Stimulated activated CD4-positive, alpha-beta T cell treated with anti-CD3 and anti-CD28 coated beads, TNF-alpha, amount 100 ng/mL, for 4 hours (primary cell): ENCODE measurements at places on chromosomes 5 and 9.

GRCh38 chr5:129103397-129103796 is 8.8 kb downstream of the ISOC1 start:
- no peak for DNase-seq

DNA sequence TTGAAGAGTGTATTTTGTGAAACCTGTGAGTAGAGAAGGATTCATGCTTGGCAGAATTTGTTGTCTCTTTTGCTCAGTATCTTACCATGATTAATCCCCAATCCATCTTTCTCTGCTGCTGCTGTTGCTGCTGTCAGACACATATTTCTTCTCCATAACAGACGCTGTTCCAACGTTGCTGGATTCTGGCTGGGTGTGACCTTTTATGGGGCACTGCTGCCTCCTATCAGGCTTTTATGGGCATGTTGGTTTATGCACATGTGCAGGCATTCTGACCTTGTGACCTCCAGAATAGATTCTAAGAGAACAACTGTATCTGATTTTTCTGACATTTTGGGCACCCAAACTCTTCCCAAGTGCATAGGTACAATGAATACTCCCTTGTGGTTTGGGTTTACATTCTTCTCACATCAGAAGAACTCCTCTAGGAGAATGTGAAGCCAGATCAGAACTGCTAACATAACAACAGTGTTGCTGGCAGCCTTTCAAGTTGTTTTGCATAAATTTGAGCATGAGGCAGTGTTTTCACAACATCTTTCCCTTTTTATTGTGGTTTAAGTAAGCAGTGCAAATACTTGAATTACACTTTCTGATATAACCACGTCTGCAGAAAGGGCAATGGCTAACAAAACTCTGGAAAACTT is 9.2 kb upstream of the ISL1 start:
- no peak for DNase-seq

- DNase-seq: no peak
These were observed 16.3 kb downstream of the SH2D3C start for GRCh38 chr9:127762111-127762676.

- DNase-seq: no peak
These were observed 4.6 kb downstream of the HTR1A start for GRCh38 chr5:63957617-63958016.

DNA sequence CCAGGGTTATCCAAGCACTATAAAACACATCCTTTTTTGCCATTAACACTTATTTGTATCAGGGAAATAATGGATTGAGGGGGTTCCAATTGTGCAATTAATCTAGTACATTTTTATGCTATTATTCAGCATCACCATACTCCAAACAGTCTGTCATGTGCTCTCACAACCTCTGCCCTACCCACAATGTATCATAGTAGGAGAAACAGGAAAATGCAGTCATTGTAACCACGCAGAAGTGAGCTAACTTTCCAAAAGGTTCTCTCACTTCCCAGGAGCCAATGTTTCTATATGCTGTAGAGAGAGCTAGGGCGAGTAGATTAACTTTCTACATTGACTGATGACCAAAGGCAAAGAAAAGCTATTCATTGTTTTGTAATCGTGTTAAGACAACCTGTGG is 29.8 kb downstream of the DAB2 start:
- DNase-seq: no peak

- no peak for DNase-seq
These were observed 153.9 kb downstream of the SMC2 start for GRCh38 chr9:104247899-104248460.

DNA sequence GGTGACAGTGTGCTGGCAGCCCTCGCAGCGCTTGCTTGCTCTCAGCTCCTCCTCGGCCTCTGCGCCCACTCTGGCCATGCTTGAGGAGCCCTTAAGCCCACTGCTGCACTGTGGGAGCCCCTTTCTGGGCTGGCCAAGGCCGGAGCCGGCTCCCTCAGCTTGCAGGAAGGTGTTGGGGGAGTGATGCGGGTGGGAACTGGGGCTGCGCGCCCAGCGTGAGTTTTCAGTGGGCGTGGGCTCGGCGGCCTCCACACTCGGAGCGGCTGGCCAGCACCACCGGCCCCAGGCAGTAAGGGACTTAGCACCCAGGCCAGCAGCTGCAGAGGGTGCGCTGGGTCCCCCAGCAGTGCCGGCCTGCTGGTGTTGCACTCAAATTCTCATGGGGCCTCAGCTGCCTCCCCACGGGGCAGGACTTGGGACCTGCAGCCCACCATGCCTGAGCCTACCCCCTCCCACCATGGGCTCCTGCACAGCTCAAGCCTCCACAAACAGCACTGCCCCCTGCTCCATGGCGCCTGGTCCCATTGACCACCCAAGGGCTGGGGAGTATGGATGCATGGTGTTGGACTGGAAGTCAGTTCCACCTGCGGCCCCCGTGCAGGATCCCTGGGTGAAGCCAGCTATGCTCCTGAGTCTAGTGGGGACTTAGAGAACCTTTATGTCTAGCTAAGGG is 223.1 kb upstream of the PTPRD start:
- DNase-seq: no peak

GRCh38 chr5:111422245-111422644 is 90.1 kb downstream of the STARD4 start:
- no peak for DNase-seq

- DNase-seq: no peak
These were observed 133.1 kb downstream of the PIK3R1 start for GRCh38 chr5:68348447-68349222.

DNA sequence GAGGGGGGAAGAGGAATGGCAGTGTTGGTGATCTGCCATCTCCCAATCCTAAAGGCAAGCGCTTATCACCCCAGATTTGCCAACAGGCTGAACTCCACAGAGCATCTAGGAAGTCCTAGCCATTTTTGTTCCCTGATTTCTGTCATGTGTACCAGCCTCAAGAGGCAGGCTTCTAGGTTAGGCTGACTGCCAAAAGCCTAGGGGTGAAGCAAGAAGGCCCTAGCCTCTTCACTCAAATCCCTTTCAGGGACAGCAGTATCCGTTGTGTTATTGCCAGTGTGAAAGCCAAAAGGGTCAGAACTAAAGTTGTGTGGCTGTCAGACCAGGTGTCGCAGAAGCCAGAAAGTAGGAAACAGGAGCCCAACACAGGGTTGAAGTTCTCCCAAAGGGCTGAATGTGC is 14.7 kb downstream of the IGIP start:
- DNase-seq: no peak

DNA sequence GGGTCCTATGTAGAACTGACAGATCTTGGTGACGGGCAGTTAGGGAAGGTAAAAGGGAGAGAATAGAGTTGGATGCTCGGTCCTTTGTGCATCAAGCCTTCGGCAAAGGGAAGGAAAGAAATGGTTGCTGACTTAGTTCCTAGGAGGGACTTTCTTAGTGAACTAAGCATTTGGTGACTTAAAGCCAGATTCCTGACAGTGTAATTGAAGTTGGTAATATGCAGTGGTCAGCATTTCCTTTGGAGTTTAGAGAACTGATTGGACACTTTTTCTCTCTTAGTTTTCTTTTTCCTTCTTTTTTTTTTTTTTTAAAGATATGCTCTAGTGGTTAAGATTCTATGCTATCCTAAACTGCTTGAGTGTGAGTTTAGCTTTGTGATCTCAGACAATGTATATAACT is 2.3 kb downstream of the CLTA start:
- DNase-seq: no peak

DNA sequence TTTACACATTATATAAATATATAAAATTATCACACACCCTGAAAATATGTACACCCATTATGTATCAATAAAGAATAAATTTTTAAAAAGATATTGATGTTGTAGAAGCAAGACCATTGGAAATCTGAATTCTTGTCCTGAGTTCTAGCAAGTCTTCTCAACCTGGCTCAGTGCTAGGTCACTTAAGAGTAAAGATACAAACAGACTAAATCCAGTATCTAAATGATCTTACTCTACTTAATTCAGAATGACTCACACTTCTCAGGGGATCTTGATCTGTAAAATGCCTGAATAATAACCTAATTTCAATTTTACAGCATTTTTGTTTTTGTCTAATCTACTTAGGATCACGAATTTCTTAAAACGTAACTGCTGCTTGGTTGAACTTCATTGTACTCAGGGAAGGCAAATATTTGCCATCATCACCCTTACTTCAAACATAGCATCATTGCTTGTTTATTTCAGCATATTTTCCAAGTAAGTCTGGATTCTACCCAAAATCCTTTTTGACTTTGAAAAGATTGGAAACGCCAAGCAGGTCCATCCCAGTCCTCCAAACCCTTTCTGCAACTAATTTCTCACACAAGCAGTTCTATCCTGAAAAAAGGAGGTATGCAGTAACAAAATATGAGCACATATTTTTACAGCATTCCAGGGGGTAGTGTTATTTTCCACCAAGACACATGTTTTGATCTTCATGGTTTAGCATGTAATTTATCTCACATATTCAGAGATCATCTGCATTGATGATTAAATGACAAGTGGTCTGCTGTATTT is 582.6 kb downstream of the PSAT1 start:
- no peak for DNase-seq

DNA sequence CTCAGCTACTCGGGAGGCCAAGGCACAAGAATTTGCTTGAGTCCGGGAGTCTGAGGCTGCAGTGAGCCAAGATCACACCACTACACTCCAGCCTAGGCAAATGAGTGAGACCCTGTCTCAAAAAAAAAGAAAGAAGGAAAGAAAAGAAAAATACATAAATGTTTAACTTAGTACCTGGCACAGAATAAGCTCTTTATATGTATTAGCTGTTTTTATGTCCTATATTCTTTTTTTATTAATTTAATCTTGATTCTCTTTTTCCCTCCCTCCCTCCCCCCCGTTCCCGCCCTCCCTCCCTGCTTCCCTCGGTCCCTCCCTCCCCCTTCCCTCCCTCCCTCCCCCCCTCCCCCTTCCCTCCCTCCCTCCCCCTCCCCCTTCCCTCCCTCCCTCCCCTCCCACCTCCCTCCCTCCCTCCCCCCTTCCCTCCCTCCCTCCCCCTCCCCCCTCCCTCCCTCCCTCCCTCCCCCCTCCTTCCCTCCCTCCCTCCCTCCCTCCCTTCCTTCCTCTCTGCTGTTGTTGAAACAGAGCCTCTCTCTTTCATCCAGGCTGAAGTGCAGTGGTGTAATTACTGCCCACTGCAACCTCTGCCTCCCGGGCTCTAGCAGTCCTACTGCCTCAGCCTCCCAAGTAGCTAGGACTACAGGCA is 135.8 kb upstream of the GRHPR start:
- no peak for DNase-seq

GRCh38 chr5:9339206-9339818 is 206.6 kb downstream of the SEMA5A start:
- no peak for DNase-seq

DNA sequence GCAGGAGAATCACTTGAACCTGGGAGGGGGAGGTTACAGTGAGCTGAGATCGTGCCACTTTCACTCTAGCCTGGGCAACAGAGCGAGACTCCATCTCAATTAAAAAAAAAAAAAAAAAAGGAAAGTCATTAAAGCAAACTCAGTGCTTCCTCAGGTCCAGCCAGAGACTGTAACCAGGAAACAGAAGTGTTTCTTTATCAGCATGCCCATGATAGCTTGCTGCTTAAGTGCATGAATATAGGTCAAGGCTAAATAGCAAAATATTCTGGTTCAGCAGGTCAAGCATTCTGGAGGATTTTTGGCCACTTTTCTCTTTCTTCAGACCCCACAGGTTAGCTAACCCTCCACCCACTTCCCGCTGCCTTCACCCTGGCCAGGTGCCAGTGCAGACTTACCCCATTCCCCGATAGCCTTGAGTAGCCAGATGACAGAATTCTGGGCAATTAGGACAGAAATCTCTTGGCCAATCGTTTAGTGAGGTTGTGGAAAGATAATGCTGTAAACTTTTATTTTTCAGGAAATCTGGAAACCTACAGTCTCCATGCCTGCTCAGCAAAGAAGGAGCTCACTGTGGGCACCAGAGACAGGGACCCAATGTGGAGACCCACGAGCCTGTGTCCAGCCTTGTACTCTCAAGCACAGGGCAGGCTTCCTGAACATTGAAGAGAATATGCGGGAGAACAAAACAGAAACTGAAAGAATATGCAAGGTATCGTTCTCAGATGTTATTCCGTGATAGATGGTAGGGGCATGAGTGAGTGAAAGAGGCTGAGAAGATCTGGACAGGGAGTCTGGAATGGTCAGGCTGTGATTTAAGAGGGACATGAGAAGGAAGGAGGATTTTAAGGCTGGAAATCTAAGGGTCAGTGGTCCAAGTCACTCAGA is 4.2 kb upstream of the UGT3A2 start:
- no peak for DNase-seq

DNA sequence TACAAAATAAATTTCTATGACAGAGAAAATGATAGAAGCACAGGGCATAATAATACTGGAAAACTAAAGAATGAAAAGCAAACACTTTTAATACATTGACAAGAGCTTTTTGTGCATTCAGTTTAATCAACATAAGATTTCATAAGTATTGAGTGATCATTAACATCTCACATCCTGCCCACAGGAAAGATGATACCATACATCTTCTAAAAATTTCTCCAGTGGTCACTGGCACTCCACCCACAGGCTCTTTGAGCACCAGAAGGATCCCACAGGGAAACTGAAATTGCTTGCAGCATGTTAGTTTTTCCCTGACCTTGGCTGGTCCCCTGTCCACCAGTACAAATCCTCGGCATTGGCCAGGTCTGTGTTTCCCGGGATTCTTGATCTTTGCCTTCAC is 186.0 kb downstream of the CEMIP2 start:
- no peak for DNase-seq

DNA sequence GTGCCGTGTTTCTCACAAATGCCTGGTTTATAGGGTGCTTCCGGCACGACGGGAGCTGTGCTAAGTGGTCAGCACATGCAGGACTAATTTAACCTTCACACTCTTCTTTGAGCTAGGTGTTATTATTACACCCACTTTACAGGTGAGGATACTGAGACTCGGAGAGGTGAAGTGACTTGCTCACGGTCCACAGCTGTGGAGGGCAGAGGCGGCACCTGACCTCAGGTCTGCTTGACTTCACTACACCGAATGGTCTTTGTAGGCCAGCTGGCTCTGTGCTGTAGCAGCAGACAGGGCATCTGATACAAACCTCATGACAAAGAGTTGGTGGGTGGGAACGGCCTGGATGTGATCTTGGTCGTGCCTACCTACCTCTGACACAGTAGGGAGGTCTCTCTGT is 102.0 kb upstream of the BOD1 start:
- no peak for DNase-seq

DNA sequence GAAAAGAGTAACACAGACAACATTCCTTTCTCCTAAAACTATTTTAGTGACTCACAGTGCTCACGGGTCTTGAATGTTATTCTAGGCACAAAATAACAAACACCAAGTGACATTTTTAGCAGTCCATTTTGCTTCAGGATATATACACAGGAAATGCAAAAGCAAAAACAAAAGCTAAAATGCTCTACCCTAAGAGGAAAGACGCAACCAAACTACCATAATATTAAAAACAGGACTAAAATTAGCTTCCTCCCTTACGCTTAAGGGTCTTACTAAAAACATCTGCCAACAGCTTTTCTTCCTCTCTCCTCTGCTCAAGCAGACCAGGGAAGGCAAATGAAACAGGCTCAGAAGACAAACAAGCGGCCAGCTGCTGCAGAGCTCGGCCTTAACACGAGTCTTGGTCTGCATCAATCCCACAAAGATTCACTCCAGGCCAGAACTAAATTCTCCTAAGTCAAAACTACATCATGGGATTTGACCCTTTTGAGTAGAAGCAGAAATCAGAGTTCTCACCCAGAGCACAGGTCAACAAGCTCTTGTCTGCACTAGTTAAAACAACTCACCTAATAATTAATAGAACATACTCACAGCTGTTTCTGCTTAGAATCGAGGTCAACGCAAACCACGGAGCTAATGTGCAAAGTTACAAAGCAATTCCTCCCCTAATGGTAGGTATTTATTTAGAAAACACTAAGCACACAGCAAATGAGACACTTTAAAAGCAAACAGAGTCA is 62.3 kb downstream of the RAPGEF1 start:
- DNase-seq: no peak

- DNase-seq: no peak
These were observed 1.1 kb downstream of the RALGDS start for GRCh38 chr9:133119846-133120500.
